Posterior cingulate gyrus (tissue), 11 donors: ENCODE measurements at places on chromosomes 5 and 9.

- DNase-seq: no peak
Observed at GRCh38 chr9:123389070-123389469, 33.1 kb downstream of the CRB2 start.

DNA sequence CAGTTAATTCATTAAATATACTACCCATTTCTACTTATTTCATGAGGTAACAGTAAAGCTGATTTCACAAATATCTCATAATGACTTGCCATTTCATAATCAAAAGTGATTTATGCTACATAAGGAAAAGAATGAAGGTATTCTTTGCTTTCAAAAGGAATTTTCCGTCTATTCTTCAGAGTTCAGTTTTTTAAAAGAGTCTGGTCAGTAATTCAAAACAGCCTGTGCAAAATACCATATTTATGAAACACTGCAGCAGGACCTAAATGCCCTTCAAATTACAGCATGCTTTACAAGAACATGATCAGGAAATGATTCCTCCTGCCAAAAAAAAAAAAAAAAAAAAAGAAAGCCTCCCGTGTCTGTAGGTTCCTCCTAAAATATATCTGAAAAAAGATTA lies 154.7 kb downstream of the KIAA0825 start:
- no peak for DNase-seq

GRCh38 chr5:132258102-132259068 lies 889 bp downstream of the PDLIM4 start:
- DNase-seq: peak; percentile 15

DNA sequence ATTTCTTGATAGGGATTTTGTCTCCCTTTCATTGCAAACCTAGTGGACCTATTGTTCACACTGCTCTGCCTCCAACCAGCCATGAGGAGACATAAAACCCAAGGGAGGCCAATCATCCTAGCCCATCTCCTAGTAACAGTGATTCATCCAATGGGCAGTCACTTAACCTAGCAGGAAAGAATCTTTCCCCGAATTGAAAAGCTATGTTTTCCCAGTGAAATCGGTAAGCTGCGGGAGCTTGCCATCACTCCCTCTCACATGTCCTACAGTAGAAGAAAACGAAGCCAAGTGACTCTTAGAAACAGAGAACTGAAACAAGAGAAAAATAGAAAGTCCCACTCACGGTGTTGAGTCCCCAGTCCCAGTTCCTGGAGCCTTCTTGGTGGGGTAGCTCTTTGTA lies 123.3 kb downstream of the SUSD1 start:
- no peak for DNase-seq

- DNase-seq: no peak
Observed at GRCh38 chr9:120919843-120920805, 6.5 kb downstream of the TRAF1 start.

DNA sequence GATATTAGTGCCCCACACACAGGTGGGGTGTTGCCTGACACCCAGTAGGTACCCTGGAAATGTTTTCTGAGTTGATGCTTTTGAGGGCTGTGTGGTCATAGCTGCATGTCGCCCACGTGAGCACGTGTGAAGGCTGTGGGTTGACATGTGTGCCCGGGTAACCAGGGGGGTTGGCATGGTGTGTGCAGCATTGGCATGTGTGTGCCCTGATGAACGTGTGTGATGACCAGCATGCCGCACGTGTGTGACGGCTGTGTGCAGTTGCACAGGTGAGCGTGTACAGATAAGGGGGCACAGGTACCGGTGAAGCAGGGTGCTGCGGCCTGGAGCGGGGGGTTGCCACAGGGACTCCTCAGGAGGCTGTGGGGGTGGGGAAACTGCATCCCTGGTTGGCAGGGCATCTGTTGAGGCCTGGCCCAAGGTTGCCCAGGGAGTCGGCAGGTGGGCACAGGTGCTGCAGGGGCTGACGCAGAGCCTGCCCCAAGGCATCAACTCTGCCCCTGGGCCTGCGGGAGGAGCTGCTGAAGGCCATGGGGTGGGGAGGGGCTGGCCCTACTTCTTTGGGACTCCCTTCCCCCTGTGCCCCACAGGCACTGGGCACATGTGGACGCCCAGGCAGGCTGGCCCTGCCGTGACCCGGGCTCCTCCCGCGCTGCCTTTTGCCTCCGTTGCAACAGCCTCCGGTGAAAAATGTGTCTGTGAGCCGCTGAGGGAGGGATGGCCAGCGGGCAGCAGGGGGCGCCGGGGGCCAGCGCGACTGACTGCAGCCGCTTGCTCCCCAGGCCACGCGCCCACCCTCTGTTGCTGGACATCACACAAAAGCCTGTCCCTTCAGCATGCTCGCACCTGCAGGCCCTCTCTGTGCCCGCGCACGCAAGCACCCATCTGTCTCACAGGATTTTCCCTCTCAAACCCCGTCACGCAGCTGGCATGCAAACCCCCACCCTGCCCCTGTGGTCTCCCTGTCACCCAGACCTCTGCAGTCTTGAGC lies 2.2 kb downstream of the UNC5A start:
- DNase-seq: peak; percentile 26

GRCh38 chr9:76996700-76997099 lies 22.8 kb upstream of the FOXB2 start:
- no peak for DNase-seq

DNA sequence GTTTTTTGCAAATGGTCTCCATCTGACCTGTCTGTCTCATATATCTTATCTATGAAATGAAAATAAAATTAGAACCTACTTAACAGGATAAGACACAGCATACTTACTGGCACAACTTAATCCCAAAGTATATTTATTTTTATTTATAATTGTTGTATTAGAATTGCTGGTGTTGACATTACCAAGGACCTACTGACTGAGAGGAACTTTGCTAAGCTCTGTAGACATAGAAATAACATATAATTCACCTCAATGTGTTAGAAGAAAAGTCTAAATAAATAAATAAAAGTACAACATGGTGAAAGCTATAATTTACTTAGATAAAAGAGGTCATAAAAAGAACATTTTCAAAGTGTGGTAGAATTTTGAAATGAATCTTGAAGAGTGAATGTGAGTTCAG lies 1650.5 kb upstream of the NUDT12 start:
- no peak for DNase-seq

DNA sequence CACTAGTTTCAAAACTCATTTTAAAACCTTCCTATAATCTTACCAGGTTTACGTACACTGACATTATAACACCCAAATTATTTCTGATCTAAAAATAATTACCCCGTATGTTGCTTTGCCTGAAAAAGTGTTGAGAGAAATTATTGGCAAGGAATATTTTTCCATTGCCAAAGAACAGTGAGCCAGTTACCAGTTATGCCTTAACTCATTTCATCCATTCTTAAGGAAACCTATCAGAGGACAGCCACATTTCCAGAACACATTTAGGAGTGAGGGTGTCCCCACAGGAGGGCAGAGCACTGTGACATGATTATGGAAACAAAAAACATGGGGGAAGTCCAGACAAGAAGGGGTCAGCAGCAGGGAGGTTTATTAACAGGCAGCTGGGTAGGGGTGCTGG lies 52.2 kb downstream of the GABBR2 start:
- DNase-seq: no peak

GRCh38 chr9:38294220-38294960 lies 98.1 kb upstream of the ALDH1B1 start:
- DNase-seq: no peak

DNA sequence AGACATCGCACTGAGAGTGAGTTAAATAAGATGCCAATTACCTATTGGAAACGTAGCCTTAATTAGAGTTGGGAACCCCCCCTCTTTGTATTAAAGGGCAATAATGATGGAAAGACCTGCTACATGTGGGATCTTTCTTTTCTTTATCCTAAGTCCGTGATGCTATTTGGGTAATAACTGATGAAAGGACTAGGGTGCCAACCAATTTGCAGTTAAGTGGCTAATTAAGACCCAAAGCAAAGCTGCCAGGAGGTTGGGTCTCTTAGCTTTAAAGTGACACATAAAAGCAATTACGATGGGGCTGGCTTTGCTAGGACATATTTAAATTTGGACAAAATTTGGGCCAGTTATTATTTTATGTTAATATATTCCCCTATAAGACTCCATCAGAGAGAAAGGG lies 728.8 kb downstream of the NR2F1-AS1 start:
- no peak for DNase-seq

- DNase-seq: no peak
Observed at GRCh38 chr5:137716337-137716736, 19.6 kb downstream of the KLHL3 start.

DNA sequence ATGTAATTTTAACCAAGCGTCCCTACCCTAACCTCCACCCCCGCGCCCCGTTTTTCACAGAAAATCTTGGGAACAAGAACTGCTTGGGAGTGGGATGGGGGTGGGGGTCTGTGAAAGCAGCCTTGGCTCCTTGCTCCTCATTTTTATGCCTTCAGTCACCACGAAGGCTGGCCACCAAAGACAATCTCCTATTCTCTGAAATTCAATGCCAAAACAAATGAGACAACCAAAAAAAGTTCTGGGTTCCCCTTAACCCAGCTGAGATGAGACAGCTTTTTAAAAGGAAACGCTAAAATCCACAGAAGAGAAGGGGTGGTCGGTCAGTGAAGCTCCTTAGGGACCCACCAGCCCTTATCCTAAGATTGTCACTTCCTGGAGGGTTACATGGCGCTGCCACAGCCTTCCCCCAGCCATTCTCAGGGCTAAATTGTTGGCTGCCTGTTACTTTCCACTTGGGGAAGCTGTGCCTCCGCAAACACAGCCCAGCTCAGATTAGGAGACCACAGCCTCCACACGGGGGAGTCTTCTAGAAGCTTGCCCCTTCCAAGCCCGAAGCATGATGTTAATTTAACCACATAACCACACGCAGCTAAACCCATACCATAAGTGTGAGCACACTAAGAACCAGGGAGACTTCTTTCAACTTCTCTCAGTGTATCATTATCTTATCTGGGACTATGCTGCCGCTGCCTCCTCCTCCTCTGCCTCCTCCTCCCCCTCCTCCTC lies 136.3 kb downstream of the FOXD1 start:
- no peak for DNase-seq

- DNase-seq: peak; percentile 34
Observed at GRCh38 chr5:673831-674629, 19.1 kb downstream of the TPPP start.

- DNase-seq: peak; percentile 21
Observed at GRCh38 chr5:179373101-179373934, 28.1 kb upstream of the ADAMTS2 start.

DNA sequence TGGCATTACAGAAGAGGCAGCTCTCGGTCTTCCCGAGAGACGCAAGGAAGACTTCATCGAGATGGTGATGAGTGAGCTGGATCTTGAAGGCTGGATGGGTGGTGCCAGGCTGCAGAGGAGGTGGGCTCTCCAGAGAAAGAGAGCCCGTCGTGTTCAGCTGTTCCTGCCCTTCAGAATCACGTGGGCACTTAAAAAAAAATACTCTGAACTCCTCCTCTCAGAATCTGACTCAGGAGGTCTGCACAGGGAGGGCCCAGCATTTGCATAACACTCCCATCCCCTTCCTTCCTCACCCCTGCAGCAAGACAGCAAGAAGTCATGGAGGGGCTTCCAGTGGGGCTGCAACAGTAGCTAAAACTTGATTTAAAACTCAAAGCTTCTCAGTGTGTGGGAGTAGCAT lies 203.0 kb downstream of the ATPSCKMT start:
- DNase-seq: no peak

DNA sequence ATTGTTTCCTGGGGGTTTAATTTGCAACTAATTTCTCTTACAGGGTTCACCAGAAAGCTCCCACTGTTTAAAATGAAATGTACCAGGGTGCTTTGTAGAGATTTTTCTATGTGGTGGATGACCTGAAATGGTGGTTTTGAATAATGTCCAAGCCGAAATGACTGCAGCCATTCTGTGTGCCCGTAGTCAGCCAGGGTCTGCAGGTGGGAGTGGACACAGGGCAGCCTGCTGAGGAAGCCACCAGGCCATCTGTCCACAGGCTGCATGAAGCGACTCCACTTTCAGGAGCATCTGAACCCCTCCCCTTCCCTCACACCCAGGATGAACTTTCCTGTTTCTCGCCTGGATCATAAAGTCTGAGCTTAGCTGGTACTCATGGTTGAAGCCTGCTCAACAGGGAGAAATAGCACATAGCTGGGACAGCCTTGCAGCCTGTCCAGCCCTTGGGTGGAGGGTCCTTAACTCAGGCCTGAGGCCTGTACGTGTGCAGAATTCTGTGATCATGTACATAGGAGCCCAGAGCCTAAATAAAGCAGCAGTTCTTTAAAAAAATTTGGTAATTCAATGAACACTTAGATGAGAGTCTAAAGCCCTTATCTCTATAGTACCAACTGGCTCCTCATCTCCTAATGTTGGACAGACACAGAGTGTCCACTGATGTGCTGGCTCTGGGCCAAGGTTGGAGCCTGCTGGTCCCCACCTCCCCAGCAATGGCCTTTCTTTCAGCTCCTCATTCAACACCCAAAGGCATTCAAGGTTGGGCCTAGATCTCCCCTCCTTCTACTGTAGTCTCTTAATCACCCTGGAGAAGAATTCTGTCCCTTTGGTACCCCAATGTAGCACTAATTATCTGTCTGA lies 72.8 kb downstream of the SHB start:
- DNase-seq: no peak

- DNase-seq: no peak
Observed at GRCh38 chr5:111075520-111075919, 4.0 kb downstream of the TSLP start.

DNA sequence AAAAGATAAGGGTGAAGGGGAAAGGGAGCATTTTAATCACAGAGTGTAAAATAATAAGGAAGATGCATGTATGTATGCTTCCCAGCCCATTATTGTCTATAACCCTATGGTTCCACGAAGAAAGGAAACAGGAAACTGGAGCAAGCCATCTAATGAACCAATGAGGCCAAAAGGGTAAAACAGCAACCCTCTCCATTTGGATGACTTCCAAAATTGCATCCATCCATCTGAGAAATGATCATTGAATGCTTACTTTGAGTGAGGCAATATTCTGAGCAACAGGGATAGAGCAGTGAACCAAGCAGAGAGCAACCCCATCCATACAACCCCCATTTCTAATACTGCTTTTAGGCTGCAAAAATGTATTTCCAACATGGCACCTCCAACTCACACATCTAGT lies 46.9 kb downstream of the ARL15 start:
- no peak for DNase-seq

- DNase-seq: no peak
Observed at GRCh38 chr5:57368010-57368409, 114.6 kb downstream of the ACTBL2 start.

DNA sequence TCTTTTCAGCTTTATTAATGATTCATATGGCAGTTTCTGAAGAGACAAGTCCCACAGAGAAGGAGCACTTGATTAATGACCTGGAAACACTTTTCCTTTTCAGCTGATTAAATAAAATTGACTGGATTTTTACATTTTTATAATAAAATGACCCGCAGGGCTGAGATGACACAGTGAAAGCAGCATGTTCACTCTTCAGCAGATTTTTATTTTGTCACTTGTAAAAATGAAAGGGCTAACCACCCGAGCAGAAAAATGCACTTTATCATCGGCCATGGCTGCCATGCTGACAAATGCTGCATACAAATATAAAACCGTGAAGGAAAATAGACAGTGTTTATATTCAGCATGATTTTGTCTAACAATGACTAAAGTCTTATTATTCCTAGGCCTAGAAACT lies 321.6 kb upstream of the ITGA1 start:
- DNase-seq: no peak

DNA sequence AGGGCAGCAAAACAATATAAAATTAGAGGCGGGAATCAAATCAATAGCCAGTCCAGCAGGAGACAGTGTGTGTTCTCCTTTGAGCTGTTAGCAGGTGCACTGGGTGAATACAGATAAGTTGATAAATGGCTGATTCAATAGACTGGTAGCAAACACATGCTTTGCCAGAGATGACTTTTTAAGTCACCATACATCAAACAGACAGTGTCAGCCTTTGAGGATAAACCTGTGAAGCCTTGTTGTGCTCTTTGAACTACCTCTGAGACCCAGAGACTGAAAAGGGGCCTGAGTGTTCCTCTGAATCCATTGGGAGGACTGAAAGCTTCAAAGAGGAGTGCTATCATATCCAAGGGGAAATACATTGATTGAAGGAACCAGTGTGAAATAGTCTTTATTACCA lies 301.9 kb downstream of the RASEF start:
- DNase-seq: no peak
